Fibroblast of skin of right biceps (primary cell): ENCODE measurements at places on chromosomes 12 and 14.
A peak's percentile ranks its signal among the peaks of the same experiment; 100 is the strongest.

DNA sequence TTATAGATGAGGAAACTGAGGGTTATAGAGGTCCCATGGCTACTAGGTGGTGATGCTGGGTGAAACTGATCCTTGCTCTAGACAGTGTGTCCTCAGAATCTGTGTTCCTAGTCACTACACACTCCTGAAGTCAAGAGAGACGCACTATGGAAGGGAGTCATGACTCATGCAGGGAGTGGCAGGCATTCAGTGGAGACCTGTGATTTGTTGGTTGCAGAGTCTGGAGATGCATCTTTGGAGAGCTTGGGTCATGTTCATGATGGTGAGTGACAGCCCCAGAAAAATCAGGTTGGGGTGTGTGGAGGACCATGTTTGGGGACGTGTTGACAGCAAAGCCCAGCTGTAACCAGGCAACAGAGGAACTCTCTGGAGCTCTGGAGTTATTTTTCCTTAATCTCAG lies 38.0 kb upstream of the FBXO21 start:
- DNase-seq = no peak

DNA sequence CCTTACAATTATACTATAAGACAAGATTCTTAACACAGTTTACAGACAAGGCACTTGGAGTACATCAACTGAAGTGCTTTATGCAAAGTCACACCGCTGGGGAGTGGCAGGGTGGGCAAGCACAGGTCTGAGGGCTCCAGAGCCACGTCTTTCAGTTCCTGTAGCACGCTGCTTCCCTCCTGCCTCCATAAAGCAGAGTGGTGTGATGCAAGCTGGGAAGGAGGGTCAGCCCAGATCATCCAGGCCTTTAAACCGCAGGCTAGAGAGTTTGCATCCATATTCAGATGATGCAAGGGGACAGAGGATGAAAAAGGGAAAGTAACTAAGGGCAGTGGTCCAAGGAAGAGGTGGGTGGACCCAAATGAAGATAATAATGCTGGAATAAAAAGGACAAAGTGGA lies 132.6 kb downstream of the ITPR2 start:
- DNase-seq = no peak

GRCh38 chr14:90609376-90609775 lies 206.9 kb downstream of the TTC7B start:
- no peak for DNase-seq

DNA sequence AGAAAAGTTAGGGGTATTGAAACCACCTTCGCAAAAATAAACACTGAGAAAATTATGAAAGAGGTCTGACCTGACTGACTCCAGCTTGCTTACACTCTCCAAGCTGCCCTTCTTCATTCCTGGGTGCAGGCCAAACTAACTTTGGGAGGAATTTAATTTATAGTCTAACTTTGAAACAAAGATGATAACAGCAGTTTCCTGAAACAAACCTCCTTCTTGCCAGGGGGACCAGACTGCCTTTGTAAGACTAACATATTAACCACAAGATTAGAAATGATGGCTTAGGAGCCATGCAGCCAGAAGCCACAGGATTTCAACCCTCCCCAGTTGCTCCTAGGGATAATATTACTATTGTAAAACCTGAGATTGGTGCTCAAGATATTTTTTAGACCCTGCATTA lies 13.8 kb upstream of the EEA1 start:
- DNase-seq = peak; percentile 82

- DNase-seq = no peak
Measured at GRCh38 chr14:99908653-99909250, 115.5 kb downstream of the EML1 start.

GRCh38 chr14:36367985-36368774 lies 47.7 kb upstream of the MBIP start:
- no peak for DNase-seq

- no peak for DNase-seq
Measured at GRCh38 chr12:20188930-20189653, 179.2 kb upstream of the PDE3A start.

DNA sequence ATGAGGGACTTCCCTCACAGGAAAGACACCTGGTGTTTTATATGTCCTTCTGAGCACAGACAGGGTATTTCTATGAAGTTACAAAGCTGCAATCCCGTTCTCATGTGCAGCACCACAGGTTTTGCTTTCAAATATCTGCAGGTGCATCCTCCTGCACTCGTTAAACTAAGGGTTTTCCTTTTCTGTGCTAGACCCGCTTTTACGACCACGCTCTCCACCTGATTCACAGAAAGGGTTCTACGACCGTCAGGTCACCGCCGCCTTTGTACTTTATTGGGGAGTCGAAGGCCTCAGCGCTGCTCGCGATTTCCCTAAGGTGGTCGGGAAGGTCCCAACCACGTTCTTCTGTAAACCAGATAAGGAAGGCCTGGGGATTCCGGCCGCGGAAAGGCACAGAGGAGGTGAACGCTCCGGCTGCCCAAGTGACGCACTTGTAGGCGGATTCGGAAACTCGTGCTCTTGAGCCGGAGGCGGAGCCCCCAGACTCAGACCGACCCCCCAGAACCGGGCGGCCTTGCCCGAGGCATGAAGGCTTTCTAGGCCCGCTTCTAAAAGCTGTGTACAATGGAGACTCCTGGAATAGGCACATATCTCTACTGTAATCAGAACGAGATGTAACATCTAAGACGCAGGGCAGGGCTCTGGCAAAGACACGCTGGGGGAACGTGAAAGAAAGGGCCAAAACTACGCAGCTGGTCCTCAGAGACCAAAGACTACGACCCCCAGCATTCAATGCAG lies 995 bp upstream of the HSP90B1 start:
- DNase-seq = peak; percentile 93
